Stimulated activated CD8-positive, alpha-beta memory T cell treated with anti-CD3 and anti-CD28 coated beads, Interleukin-7, amount 100 ng/mL, for 1 hour (primary cell): ENCODE measurements at places on chromosomes 3 and 15.

DNA sequence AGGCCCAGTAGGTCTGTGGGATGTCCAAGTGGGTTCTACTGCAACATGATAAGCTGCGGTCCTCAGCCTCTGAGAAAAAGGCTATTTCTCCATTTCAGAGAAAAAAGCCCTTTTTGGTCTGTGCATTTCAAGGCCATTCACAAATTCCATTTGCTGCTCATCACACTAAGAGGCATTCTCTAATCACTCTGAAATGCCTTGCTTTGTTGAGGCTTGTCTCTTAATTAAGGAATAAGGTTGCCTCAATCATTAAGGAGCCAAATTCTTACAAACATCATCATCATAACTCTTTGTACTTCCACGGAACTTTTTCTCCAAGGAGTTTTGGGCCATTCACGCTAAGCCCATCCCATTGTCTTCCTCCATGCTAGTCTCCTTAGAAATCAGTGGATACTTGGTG, 74.4 kb downstream of the BOC start:
- no peak for DNase-seq

DNA sequence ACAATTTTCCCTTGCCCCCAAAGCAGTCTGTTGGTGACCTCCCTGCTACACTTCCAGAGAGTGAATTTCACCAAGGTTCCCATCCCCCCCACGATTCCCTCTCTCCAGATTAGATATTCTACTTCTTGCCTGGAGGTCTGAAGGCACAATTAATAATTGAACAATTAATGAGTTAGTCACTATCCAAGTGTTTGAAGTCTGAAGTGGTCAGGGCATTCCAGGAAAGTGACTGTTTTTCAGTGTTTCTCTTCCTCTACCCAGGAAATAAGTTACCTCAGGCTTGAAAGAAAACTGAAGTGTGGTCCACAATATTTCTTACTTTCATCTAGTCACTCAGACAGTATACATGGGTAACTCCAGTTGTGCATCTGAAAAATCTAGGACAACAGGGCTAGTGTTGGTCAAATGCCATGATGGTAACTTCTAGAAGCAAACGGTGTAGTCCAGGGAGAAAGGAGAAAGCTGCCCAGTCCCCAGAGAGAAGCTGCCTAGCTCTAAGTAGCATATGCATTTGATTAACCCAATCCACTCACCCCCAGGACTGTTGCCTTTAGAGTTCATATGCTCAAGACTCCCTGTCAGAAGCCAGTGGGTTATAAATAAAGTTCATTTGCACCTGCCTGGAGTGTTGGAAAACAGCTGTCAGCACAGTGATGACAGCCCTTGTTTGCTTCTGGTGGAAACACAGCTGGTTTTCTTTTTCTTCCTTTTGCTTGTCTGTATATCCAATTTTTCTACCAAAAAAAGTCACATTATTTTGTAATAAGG, 2.3 kb upstream of the TM4SF4 start:
- DNase-seq = no peak

- DNase-seq = no peak
Measured at GRCh38 chr3:162165346-162165745, 668.7 kb downstream of the OTOL1 start.

- no peak for DNase-seq
Measured at GRCh38 chr15:82830427-82831173, 21.2 kb downstream of the WHAMM start.
